Hematopoietic multipotent progenitor cell treated with erythropoietin and hydrocortisone succinate and interleukin-3 and kit ligand, for 8 days (in vitro differentiated cells): ENCODE measurements at places on chromosomes 5 and 9.

GRCh38 chr9:6096821-6097220 is 81.4 kb upstream of the RANBP6 start:
- DNase-seq, result no peak

DNA sequence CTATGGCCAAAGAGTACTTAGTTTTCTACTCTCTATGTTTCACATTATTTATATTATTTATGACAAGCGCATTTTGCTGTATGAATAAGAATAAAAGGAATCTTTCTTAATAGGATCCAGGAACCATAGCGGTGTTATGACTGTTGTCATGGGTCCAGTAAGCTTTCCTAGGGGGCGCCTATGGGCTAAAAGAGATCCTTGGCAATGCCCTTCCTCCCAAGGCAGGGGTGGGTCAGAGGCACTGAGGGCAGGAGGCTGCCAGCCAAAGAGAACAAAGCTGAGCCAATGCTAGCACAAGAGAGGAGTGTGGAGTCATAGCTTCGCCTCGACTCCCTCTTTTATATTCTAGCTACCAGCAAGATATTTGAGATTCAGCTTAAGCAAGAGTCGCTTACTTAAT is 98.4 kb upstream of the GNAQ start:
- peak; percentile 62 for DNase-seq

GRCh38 chr9:94971378-94972131 is 245.1 kb downstream of the AOPEP start:
- DNase-seq, result no peak

GRCh38 chr9:128632066-128632465 is 24.6 kb downstream of the DYNC2I2 start:
- no peak for DNase-seq

GRCh38 chr5:139185589-139185988 is 12.6 kb downstream of the SIL1 start:
- DNase-seq, result no peak

GRCh38 chr9:10268531-10269485 is 344.0 kb downstream of the PTPRD start:
- DNase-seq, result peak; percentile 68

DNA sequence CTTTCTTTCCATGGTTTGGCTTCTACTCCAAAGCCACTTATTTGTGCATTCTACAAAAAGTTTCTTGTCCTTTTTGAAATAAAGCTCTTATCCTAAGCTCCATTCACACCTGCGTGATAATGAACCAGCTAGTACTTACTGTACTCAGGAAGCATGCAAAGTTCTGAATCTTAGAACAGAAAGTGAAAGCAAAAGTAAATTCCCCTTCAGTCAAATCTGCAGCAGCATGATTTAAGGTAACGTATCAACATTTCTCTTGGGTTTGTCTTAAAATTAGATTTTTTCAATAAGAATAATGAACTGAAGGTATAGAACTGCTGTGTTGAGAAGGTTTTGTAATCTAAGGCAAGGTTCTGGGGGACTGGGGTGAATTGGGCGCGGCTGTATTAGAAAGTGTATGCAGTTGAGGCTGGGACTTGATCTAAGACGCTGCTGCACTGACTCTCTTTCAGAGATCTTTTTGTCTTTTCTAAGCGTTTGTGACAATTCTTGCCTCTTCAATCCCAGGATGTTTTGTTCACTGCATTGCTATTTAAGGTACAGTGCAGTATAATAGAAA is at the start of gene ERAP2:
Gene ERAP2, plus strand, starts transcription at position 209 of the 559 bp plus-strand sequence. CDS start 3,186 bp downstream, outside the sequence.
- DNase-seq, result peak; percentile 61

DNA sequence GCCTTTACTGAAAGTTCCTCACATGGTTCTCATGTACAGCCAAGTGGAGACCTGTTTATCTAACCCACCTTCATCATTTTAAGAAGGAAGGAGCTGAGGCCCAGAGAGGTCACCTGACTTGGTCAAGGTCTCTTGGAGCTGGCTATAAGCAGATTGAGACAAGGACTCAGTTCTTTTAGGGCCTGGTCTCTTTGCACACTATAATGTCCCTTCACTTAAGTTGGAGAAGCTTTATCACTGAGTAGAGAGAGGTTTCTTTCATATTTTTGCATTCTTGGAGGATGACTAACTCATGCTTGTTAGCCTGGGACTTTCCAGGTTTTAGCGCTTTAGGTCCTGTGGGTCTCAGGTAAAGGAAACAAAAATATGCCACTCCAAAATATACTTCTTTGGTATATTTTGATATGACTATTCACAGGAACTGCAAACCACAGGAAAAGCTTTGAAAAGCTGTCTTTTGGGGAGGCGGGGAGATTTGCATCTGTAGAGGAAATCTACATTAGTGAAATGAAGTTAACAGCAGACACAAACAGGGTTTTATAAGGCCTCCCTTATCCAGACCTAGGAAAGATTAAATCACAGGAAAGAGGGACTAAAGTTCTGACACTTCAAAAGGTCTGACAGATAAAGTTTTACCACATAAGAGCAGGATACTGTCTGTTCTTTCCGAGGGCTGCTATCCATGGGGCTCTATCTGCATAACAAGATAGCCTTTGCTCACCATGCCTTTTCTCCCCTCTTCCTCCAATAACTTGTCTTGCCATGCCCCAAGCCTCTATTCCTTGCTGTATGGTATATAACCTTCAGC is 95.8 kb upstream of the ANKRD55 start:
- peak; percentile 34 for DNase-seq

GRCh38 chr5:17748201-17748600 is 113.9 kb downstream of the TAF11L14 start:
- no peak for DNase-seq

GRCh38 chr5:129803403-129803802 is 55.5 kb downstream of the MINAR2 start:
- DNase-seq, result no peak

DNA sequence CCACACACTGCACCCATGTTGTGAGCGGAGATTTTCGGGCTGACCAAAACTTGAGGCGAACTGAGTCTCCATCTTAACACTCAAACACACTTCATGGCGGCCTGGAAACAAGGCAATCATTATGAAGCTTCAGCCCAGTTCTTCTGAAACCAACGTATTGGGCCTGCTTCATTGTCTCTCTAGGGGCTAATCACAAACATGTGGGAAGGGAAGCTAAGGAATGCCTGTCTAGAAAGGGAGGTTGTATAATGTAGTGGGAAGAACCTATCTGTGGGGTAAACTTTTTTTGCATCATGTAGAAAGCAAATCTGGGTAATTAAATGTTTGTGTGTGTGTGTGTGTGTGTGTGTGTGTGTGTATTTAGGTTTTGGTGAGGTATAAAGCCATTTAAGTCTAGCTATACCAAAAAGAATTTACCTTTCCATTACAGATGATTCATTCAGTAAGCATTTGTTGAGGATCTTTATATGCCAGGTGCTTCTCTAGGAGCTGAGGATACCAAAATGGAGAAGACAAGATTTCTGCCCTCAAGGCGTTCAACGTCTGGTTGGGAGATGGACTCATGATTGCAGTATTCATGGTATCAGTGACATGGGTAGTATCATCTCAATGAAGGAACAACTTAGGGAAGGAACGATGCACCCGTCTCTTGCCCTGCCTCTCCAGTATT is 29.4 kb downstream of the SLC1A3 start:
- no peak for DNase-seq

DNA sequence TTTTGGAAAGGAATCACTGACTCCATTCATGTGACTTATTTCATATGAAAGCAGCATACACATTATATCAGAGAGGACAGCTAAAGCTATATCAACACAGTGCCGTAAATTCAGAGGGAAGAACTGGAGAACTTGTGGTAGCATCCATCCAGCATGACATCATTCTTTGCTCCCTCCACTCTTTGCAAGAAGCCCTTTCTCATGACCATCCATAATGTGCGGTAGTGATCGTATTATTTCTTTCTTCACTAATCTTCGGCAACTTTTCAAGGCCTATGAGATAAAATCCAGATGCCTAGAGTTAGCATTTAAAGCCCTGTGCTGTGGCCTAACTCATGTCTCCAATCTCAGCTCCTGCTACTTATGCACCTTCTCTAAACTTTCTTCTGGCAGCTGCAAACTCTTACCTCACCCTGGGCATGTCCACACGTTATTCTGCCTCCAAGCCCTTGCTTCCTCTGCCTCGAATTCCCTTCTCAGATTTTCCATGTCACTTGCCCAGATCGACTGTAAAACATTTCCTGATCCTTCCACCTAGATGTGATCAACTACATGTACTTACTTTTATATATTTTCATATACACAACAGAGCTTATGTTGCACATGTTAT is 307.3 kb upstream of the SGCD start:
- DNase-seq, result no peak

GRCh38 chr9:35908504-35909125 is 675 bp upstream of the SPAAR start:
- DNase-seq, result no peak

GRCh38 chr5:55021821-55022220 is 2.2 kb upstream of the GZMK start:
- no peak for DNase-seq

DNA sequence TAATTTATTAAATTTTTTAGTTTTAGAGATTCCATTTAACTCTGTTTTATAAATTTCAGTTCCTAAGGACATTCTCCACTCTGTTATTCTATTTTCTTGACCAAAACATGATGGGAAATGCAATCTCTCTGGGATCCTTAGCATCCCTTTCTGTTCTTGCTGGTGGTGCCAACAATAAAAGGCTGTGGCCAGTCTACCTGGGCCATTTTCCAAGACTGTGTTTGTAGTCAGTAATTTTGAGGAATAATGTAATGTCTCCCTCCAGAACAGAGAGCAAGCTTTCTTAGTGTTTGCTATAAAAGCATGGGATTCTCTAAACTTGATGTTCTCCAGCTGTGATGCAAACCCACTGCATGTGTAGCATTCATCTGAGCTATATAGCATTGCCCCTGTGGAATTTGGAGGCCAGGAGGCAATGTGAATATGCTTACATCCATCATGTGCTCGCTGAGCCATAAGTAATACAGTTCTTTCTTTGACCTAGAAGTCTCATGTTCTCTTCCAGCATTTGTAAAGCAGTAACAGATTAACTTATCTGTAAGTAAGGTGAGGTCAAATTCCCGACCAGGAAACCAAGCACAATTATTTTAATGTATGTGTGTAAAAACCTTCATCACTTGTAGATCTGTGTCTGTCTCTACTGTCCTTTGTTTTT is 211.5 kb upstream of the TAS2R1 start:
- no peak for DNase-seq

DNA sequence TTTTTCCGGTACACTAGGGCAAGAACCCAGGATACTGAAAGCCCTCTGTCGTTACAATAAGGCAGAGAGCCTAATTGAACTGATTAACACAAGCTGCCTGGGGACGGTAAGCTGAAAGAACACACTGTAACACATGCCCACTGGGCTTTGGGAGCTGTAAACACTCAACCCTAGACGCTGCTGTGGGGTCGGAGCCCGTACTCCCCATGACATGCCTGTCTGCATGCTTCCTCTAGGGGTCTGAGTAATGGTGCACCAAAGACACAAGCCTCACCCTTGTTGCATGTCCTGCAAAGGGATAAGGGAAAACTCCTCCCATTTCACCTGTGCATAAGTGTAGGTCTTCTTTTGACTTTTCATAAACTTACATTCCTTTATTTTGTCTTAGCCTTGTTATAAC is 194.0 kb downstream of the FBXL7 start:
- no peak for DNase-seq
